ENCODE measurements at places on chromosomes 1 and 21.

GRCh38 chr21:39633770-39634181, 21.0 kb downstream of the B3GALT5 start:
- DNase-seq = no peak

GRCh38 chr1:162297208-162297607, 79.4 kb downstream of the SPATA46 start:
- no peak for DNase-seq

- no peak for DNase-seq
Measured at GRCh38 chr1:86868477-86868876, 45.4 kb downstream of the SELENOF start.

- DNase-seq = no peak
Measured at GRCh38 chr1:105137543-105138457, 1388.1 kb downstream of the AMY1C start.

- no peak for DNase-seq
Measured at GRCh38 chr1:90308421-90308820, 313.5 kb downstream of the ZNF326 start.

DNA sequence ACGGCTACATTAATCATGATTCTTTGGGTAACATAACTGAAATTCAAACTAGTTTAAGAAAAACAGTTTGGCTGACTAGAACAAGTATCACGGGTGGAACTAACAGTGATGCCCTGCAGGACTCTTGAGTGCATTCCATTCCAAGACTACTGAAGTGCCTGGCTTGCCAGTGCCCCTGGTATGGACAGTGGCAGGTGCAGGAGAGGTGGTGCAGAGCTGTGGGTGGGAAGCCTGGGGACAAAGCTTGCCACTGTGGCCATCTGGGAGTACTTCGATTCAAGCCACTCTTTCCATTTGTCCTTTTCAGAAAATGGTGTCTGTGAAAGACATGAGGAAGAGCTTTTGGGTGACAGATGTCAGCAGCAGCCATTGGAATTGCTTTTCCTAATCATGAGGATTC, 166.5 kb downstream of the RRAGC start:
- no peak for DNase-seq

DNA sequence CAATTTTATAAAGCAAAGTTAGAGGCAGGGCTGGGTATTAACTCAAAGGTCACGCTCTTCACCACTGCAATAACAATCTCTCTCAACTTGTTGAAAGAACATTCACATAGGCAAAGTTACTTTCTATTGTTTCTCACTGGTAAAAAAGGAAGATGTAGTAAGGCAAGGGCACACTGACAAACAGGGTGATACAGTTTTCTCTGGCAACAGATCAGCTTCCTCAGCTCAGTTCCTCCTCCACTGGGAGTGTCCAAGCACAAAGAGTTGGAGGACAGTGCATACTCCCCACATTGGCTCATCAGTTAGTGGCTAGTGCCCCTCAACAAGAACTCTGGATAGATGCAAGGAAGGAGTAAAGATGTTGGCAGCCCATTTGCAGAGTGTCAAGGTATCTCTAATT, 3.7 kb downstream of the PLPPR4 start:
- no peak for DNase-seq

GRCh38 chr1:155309423-155310021, 856 bp downstream of the FDPS start:
- DNase-seq = no peak

DNA sequence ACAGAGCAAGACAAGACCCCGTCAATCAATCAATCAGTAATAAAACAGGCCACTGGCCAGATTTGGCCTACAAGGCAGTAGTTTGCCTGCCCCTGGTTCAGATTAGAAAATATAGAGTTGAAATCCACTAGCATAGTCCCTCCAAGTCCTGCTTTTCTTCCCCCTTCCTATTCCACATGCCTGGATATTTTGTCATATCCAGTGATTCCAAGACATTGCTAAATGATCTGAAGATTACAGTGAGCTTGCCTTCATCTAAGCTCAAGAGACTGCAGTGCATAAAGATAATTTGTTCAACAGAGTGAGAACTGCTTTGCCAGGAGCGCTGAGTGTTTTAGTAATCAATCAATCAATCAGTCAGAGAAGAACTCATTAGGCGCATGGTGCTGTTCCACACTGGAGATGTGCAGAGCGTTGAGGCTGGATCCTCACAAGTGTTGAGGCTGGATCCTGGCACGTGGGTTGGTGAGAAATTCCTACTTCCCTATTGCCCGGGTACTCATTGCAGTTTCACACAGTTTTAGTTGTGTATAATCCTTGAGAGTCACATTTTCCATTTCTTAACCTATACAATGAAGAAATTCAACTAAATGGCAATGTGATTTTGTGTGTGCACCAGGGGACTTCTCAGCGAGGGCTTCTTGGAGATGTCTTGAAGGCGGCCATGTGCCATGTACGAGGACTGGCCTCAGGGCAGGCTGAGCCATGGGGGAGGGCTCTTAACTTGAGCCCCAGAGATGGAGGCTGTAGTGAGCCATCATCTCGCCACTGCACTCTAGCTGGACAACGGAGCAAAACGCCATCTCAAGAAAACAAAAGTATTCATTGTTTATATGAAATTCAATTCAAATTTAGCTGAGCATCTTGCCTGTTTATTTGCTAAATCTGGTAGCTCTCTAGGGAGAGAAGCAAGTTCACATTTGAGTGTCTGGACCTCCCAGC, 76.3 kb downstream of the TOMM20 start:
- DNase-seq = no peak

DNA sequence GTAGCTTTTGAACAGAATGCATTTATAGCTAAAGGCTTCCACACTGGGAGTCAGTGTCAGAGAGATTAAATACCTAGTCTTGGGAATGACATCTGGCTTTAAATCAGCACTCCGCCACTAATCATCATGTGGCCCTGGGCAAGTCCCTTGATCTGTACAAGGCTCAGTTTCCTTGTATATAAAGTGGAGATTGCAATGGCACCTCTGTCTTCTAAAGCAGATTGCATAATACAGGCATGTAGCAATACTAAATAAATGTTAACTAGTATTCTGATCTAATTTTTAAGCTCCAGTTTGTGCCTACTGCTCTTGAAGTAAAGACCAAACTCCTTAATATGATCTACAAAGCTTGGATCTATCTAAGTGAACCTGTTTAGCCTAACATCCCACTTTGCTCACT, 249.4 kb downstream of the PLPP3 start:
- DNase-seq = no peak

- no peak for DNase-seq
Measured at GRCh38 chr1:212526111-212526491, 82.5 kb upstream of the ATF3 start.

- DNase-seq = no peak
Measured at GRCh38 chr1:178934546-178934945, 63.7 kb upstream of the ANGPTL1 start.

DNA sequence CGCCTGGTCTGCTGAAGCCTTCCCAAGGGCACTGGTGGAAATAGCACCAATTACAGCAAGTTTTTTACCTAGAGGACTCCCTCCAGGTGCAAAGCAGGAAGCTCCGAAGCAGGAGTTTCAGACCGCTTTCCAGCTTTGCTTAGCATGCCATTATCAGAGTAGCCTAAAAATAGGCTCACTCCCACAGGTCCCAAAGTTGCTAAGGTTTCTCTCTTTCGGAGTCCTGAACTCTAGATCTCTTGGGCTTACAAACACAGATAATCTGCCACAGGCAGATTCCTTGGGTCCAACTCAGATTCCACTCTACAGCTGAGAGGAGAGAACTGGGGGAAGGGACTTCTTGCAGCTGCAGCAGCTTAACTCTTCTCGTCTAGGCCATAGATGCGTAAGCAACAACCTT, 22.5 kb downstream of the ZMYND12 start:
- DNase-seq = no peak

DNA sequence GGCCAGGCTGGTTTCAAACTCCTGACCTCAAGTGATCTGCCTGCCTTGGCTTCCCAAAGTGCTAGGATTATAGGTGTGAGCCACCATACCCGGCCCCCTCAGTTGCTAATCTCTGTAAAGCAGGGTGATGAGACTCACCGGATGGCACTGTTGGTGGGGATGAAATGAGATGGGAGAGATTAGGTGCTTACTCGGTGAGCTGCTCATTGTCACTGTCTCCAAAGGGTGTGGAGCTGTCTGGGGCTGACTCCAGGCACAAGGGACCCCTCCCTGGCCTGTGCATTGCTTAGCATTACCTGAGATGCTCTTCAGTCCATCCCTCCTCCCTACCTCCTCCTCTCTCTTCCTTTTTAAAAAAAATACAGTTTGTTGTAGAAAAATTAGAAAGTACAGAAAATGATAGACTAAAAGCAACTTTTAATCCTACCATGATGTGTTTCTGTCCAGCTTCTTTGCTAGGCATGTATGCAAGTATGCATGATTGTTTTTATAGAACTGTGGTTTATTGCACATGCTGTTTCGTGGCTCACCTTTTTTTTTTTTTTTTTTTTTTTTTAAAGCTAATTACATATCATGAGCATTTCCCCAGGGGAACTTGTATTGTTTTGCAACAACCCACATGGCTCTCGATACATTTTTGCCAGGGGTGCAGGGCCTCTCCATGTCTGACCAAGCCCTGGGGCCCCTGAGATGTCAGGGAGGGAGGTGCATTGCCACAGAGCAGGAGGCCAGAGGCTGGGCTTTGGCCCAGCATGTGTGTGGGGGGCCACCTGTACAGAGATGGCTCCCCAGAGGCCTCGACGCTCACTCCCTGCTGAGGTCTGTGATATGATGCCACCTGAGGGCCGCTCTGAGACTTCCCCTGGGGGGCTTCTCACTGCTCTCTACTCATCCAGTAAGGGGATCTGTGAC, 55.4 kb downstream of the ARHGEF10L start:
- no peak for DNase-seq

GRCh38 chr1:229204921-229205777, 65.8 kb upstream of the RAB4A start:
- no peak for DNase-seq

DNA sequence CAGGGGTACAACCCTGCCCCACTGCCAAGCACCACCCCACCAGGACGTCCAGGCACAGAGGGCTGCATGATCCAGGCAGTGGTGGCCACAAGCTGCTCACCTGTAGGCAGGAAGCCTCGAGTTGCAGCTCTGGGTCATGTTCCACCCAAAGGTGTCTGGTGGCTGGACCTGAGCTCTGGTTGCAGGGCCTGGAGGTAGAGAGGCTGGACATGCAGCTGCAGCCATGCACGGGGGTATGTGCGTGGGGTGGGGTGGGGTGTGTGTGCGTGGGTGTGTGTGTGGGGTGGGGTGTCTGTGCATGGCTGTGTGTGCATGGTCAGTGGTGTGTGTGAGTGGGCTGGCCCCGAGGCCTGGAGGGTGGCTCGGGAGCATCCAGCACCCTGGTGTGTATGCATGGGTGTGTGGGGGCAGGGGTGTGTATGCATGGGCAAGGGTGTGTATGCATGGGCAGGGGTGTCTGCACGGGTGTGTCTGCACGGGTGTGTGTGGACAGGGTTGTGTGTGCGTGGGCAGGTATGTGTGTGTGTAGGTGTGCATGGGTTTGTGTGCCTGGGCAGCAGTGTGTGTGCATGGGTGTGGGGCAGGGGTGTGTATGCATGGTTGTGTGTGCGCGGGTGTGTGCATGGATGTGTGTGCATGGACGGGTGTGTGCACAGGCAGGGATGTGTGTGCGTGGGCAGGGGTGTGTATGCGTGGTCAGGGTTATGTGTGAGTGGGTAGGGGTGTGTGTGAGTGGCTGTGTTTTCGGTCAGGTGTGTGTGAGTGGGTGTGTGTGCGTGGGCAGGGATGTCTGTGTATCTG, 15.6 kb downstream of the ARHGEF16 start:
- DNase-seq = no peak

GRCh38 chr1:186413319-186413718, 37.7 kb downstream of the ODR4 start:
- DNase-seq = no peak

DNA sequence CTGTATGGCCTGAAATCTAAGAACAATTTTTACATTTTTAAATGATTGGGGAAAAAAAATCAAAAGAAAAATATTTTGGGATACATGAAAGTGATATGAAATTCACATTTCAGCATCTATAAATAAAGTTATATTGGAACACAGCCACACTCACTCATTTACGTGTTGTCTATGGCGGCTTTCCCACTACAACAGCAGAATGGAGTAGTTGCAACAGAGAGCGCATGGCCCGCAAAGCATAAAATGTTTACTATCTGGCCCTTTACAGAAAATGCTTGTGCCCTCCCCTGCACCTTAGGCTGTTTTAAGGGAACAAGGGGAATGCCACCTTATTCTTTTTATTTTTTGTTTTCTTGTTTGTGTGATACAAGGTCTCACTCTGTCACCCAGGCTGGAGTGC, 3.5 kb downstream of the KLHDC8A start:
- no peak for DNase-seq

- no peak for DNase-seq
Measured at GRCh38 chr1:167555971-167556714, 2.6 kb upstream of the CREG1 start.

- DNase-seq = no peak
Measured at GRCh38 chr1:224045556-224045955, 68.4 kb upstream of the FBXO28 start.

DNA sequence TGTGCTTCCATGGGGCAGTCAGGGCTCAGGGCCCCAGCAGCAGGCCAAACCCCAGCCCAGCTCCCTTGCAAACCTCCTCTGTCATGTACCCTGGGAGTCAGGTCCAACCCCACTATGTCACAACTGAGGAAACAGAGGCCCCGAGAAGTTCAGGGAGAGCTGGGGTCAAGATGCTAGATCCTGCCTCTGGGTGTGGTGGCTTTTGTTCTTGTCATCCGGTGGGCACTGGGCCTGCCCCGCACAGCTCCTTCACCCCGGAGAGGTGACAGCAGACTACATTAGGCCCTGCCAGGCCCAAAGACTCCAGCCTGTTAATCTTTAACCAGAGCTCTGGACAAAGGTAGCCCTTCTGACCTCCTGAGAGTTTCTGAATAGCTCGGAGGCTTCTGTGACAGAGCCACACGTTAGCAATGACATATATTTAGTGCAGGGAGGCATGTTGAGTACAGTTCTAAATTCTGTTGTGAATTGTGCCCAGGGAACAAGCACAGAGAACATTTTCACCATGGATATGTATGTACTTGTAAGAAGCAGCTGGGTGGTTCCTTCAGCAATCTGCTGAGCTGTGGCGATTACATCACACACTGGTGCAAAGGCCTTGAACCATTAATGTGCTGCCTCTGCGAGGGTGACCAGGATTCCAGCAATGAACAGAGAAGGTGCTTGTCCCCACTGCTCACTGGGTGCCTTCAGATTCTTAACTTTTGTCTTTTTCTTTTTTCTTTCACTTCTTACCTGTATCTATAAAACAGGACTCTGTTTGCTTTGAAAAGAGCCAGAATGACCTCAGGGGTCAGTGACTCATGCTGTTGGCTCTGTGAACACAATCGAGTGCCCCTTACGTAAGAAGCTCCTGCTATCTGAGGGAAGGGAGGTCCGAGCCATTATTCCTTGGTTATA, 102.8 kb downstream of the RHOU start:
- DNase-seq = no peak

GRCh38 chr1:206059355-206059915, 6.5 kb downstream of the RHEX start:
- no peak for DNase-seq

- DNase-seq = no peak
Measured at GRCh38 chr1:99601208-99601607, 44.7 kb upstream of the PALMD start.

GRCh38 chr1:56654126-56654923, 9.2 kb downstream of the PRKAA2 start:
- DNase-seq = no peak
